HCT116 (cell line): ENCODE measurements at places on chromosomes 2 and 18. TPM values are rescaled to one million over a fixed set of nuclear protein-coding genes. Genes with fewer than 3 reads are reported as not detected.

STON1 gene
- total RNA-seq: 1.4 TPM

TDRD15 gene
- total RNA-seq: not detected

OXER1 gene
- total RNA-seq: not detected

OR6B2 gene
- not detected for total RNA-seq

MYOM1 gene
- total RNA-seq: 0.52 TPM

DSG1 gene
- not detected for total RNA-seq

RAX gene
- not detected for total RNA-seq

CYRIA gene
- total RNA-seq: 0.44 TPM

DNA sequence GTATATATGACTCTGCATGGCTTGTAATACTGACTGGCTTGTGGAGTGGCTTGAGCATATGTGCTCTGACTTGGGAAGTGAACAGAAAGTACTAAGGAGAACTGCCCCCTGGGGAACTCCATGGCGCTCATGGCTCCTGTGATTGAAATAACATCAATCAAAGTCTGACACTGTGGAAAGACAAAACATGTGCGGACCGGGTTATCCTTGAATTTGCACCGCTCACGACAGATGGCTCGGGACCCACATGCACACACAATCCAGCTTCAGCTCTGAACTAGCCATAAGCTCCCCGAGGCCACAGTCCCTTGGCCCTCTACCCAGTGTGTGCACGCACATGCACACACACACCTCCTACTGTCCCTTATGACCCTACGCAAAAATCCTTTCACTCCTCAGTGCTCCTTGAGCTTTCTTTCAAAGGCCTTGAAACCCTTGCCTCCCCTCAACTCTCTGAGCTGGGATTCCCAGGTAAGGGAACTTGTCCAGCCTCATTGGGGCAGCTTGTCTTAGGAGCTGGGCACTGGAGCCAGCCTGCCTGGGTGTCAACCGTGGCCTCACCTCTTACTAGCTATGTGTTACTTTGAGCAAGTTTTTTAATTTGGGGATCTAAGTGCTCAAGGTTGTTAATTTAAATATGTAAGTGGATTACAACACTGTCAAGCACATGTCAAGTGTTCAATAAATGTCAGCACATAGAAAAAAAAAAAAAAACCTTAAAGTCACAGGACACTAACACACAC, 43.6 kb downstream of the MRPS5 start:
- H3K27me3 ChIP-seq: no peaks in the 10 kb centered on the region
- peaks cover 19% of the 10 kb centered on the region for H3K4me1 ChIP-seq
- no peak overlapping the region for H3K27ac ChIP-seq
- H3K36me3 ChIP-seq: no peaks in the 10 kb centered on the region
- no peak for DNase-seq

- no peaks in the 10 kb centered on the region for H3K4me1 ChIP-seq
- H3K27ac ChIP-seq: no peak overlapping the region
- no peaks in the 10 kb centered on the region for H3K36me3 ChIP-seq
- no peak for DNase-seq
- no peak overlapping the region for H3K4me3 ChIP-seq
These were observed 128.9 kb upstream of the GATA6 start for GRCh38 chr18:22040533-22040932.

DNA sequence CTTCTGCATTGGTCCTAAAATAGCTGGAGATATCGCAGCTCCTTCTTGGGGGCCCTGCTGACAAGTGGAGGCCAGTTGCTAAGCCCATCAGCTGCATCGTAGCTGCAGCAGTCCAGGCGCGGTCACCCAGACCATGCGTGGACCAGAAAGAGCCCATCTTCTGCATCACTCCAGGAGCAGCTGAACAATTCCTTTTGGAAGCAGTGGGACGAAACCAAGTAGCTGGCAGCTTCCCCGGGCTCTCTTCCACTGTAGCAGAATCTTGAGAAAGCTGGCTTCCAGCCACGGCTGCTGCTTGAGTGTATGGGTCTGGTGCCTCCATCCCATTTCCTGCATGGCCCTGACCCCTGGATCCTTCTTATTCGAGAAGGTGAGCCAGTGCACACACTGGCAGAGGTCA, 22.2 kb upstream of the CAB39 start:
- H3K36me3 ChIP-seq: no peaks in the 10 kb centered on the region
- peaks cover 43% of the 10 kb centered on the region for H3K4me1 ChIP-seq
- peak overlapping the region; percentile 9; the same call in 1 of the 2 replicates for H3K27ac ChIP-seq
- no peak for DNase-seq

DNA sequence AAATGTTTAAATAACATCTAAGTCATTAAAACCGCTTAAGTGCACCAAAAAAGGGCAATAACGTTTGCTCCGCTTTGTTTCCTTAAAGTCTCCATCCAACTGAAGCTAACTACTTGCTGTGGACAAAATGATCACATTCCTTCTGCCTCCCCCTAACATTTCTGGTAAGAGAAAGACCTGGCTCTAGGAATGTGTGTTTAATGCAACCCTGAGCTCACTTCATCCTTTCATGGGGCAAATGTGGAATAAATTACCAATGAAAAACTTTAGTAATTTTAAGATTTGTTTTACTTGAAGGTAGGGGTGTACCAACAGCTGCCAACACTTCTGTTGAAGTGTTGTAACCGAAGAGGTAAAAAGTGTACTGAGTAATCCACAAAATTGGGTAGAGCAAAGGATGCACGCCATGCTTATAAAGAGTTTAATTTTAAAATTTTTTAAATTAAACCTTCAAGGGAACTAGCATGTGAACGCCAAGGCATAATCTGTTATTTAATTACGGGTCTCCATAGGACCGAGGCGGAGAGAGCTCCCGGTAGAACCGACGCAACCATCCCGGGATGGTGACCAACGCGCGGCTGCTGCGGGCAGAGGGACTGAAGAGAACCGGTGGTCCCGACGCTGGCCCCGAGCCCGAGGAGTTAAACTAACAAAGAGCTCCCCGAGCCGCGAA, 1.1 kb downstream of the HNRNPLL start:
- no peaks in the 10 kb centered on the region for H3K36me3 ChIP-seq
- DNase-seq: no peak
- peak overlapping the region; percentile 77 for H3K4me3 ChIP-seq
- H3K27ac ChIP-seq: peak overlapping the region; percentile 95
- H3K4me1 ChIP-seq: peaks cover 28% of the 10 kb centered on the region
- no peaks in the 10 kb centered on the region for H3K27me3 ChIP-seq

DNA sequence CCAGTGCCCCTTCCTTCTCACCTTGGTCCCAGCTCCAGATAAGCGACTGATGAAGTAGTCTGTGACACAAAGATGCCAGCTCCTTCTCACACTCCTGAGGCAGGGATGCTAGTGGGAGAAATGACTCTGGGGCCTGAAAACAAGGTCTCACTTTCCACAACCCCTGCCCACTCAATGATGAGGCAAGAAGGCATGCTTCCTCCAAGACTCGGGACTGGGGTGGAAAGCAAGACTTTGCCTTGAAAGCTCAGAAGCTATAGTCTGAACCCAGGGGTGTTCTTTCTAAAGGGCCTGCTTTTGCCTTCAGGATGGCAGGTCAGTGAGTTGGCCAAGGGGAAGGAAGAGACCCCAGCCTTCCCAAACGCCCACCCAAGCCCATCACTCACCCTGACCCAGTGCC, 1.4 kb downstream of the CCDC142 start:
- peaks cover 17% of the 10 kb centered on the region for H3K4me1 ChIP-seq
- peak overlapping the region; percentile 90 for H3K27ac ChIP-seq
- peaks cover 11% of the 10 kb centered on the region for H3K36me3 ChIP-seq
- no peaks in the 10 kb centered on the region for H3K27me3 ChIP-seq
- H3K4me3 ChIP-seq: peak overlapping the region; percentile 95
- no peak for DNase-seq

DNA sequence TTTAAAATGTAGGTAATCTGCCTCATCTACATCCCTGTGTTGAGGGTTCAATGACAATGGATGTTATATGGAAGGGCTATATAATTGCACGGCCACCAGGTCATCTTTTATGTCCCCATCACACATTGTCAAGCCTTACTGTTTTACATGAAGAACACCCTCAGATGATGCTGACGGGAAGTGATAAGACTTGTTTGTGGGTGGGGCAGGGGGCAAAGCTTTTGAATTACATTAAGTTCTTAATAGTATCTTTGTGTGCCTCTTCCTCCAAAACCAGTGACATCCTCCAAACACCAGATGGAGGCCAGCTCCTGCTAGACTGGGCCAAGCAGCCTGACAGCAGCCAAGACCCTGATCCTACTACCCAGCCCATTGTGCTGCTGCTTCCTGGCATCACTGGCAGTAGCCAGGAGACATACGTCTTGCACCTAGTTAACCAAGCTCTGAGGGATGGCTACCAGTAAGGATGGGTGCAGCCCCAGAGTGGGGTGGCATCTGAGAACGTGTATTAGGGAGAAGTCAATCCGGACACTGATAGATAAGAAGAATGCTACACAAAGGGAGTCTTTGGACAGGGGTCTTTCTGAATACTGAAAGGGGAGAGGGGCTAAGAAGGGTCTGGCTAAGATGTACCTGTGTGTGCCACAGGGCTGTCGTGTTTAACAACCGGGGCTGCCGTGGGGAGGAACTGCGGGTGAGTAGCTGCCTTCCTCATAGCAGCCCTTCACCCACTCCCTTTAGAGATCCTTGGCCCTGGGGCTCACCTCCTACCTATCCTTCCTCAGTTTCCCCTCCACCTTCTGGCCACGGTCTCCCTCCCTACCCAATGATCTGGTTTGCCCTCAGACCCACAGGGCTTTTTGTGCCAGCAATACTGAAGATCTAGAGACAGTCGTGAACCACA, 5.3 kb downstream of the ABHD1 start:
- no peak overlapping the region for H3K4me3 ChIP-seq
- H3K27ac ChIP-seq: no peak overlapping the region
- no peaks in the 10 kb centered on the region for H3K27me3 ChIP-seq

GRCh38 chr2:3505771-3506170, 13.6 kb downstream of the ADI1 start:
- no peaks in the 10 kb centered on the region for H3K27me3 ChIP-seq
- no peaks in the 10 kb centered on the region for H3K4me1 ChIP-seq
- no peaks in the 10 kb centered on the region for H3K36me3 ChIP-seq
- DNase-seq: no peak
- H3K4me3 ChIP-seq: no peak overlapping the region

GRCh38 chr2:52074130-52074719, 1042.3 kb upstream of the NRXN1 start:
- no peaks in the 10 kb centered on the region for H3K27me3 ChIP-seq
- DNase-seq: no peak
- H3K27ac ChIP-seq: no peak overlapping the region
- H3K36me3 ChIP-seq: no peaks in the 10 kb centered on the region
- no peak overlapping the region for H3K4me3 ChIP-seq

DNA sequence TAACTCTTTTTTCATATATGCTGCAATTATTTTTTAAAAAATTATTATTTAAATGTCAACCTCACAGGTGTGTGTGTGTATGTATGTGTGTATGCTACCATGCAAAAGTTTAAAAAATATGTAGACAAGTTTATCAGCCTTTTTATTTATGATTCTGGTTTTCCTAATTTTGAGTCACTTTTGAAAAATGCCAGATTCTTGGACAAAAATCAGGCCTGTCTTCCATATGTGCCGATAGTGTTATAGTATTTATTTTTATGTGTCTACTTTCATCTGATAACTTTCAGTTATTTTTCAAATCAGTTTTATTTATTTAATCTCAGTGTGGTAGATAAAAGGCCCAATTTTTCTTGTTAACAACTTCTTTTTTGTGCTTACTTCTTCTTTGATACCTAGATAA, 176.2 kb downstream of the RDH14 start:
- no peak overlapping the region for H3K4me3 ChIP-seq
- H3K27ac ChIP-seq: no peak overlapping the region
- H3K36me3 ChIP-seq: no peaks in the 10 kb centered on the region
- DNase-seq: no peak

DNA sequence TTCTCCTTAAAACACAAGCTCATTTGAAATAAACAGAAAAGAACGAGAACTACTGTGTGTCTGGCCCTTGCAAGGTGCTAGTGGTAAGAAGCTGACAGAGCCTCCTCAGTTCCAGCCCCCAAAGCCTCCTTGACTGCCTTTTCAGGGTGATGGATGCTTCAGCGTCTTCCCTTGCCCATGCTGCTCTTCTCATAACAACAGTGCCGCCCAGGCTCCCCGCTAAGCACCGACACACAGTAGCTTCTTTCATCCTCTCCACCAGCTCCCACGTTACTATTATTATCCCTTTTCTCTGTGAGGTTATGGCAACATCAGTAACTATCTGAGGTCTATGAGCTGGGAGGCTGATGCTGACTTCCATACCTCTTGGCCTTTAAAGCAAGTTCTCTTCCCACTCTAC, 418.6 kb downstream of the TSN start:
- H3K36me3 ChIP-seq: no peaks in the 10 kb centered on the region
- DNase-seq: no peak
- no peak overlapping the region for H3K4me3 ChIP-seq
- no peaks in the 10 kb centered on the region for H3K27me3 ChIP-seq
- no peak overlapping the region for H3K27ac ChIP-seq
- no peaks in the 10 kb centered on the region for H3K4me1 ChIP-seq

- H3K4me3 ChIP-seq: no peak overlapping the region
- no peaks in the 10 kb centered on the region for H3K36me3 ChIP-seq
- H3K27ac ChIP-seq: no peak overlapping the region
- peaks cover 28% of the 10 kb centered on the region; the same call in 1 of the 2 replicates for H3K27me3 ChIP-seq
These were observed 9.0 kb upstream of the MRPL19 start for GRCh38 chr2:75637568-75637967.

DNA sequence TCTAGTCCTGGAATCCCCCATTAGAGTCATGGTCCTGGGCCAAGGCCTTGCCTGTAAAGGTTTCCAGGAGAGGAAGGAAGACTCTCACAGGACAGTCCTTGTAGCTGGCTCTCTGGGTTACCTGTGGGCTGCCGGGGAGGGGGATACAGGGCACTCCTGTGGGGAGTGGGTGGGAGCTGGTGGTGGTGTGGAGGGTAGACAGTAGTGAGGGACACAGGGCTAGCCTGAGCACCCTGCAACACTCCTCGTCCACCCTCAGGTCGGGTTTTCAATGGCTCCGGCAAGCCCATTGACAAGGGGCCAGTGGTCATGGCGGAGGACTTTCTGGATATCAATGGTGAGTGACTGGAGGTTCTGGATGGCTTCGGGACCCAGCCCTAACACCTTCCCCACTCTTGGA, 19.7 kb upstream of the ANKRD53 start:
- no peak for DNase-seq
- H3K4me1 ChIP-seq: no peaks in the 10 kb centered on the region
- H3K36me3 ChIP-seq: no peaks in the 10 kb centered on the region
- peaks cover 23% of the 10 kb centered on the region for H3K27me3 ChIP-seq

GRCh38 chr18:27175914-27176313, 9.2 kb downstream of the CHST9 start:
- H3K27ac ChIP-seq: no peak overlapping the region
- DNase-seq: no peak
- H3K27me3 ChIP-seq: no peaks in the 10 kb centered on the region; the same call in 1 of the 2 replicates

DNA sequence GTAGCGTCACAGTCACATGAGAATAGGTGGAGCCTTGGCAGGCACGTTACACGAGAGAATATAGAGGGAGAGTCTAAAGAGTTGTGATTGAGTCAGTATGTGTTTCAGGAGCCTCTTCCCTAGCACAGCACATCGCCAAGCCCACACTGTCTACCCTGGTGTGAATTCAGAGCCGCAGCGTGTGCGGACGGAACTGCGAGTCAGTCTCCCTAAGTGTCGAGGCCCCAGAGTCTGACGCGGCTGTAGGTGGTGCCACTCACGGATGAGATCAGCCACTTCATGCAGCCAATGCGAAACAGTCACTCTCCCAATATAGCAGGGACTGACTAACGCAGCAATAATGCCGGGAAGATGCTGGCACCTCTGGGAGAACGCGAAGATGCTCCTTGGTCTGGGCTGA, 587.3 kb upstream of the ID2 start:
- DNase-seq: no peak
- no peak overlapping the region for H3K4me3 ChIP-seq
- no peaks in the 10 kb centered on the region for H3K36me3 ChIP-seq
- no peaks in the 10 kb centered on the region for H3K4me1 ChIP-seq
